ENCODE measurements at places on chromosomes 4 and X.

- DNase-seq: no peak
Measured at GRCh38 chr4:5660185-5660584, 48.2 kb downstream of the EVC2 start.

GRCh38 chr4:174213731-174214100 is 69.8 kb downstream of the FBXO8 start:
- no peak for DNase-seq

GRCh38 chrX:30612250-30612655 is 34.7 kb upstream of the TASL start:
- no peak for DNase-seq

- no peak for DNase-seq
Measured at GRCh38 chr4:47002580-47002979, 9.2 kb upstream of the GABRA4 start.

DNA sequence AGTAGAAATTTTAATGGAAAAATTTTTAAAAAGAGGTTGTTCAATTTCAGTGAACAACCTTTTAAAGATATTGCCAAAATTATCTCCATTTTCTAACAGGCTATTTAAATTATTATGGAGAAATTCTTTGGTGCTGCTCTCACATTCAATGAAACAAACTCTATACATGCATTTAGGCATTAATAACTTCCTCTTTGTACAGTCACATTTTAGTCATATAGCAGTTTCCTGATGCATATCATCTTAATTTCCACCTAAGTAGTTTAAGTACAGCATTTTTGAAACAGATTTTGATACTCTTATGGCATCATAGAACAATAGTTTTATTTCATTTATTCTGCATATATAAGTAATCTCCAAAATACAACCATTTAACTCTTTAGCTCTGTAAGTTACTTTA is 500.1 kb downstream of the STPG2 start:
- DNase-seq: no peak

DNA sequence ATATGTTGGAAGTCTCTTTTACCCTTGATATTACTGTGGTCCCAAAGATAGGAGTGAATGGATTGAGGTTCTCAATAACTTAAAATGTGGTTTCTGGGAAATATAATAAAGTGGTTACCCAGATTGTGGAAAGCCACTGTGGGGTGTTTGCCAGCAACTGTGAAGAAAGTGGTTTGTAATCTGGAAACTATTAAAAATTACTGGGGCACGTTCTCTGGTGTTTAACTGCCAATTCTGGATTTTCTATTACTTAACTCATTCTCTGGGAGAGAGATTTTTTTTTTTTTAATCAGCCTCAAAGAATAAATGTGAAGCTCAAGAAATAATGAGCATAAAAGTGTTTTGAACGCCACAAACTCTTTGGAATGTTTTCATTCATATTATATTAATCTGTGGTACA is 4.9 kb upstream of the CXCL6 start:
- no peak for DNase-seq

- no peak for DNase-seq
Measured at GRCh38 chrX:10387011-10387410, 230.2 kb downstream of the CLCN4 start.

- DNase-seq: no peak
Measured at GRCh38 chrX:131235768-131236545, 53.1 kb downstream of the IGSF1 start.

DNA sequence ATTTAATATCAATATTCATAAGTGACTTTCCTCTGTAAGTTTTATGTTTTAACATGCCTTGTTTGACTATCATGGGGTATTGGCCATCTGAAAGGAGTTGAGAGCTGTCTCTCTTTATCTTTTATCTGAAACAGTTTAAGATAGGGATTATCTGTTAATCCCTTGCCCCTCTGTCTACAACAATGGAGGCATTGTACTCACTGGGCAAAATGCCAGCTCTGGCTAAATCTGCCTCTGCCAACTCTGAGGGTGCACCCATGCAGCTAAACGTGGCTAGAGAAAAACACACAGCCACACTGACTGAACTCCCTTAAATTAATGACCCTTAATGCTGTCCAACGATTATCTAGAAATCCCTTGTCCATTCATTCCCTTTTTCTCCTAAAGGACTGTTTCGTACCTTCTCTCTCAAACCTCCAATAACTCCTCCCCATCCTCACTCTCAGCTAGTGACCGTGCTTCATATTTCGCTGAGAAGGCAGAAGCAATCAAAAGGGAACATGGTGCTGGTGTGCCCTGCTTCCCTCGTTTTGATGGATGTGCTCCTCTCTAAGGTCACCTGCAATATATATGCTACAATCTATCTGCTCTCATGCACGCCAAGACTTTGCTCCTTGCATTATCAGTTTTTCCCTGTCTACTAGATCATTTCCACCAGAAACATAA is 10.3 kb downstream of the PHKA2 start:
- DNase-seq: no peak

- no peak for DNase-seq
Measured at GRCh38 chrX:140022482-140022881, 57.2 kb upstream of the CXorf66 start.

DNA sequence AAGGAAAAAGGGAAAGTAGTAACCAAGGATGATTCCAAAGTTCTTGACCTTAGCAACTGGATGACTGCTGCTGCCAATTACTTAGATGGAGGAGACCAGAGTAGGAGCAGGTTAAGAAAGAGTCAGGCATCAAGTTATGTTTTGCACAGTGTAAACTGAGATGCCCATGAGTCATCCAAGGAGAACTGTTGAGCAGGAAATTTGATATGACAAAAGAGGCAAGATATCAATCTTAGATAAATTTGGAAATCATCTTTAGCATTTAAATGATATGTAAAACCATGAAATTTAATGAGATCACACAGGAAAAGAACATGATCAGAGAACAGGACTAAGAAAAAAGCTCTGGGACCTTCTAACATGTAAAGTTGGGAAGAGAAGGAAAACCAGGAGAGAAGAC is 361.3 kb downstream of the OPHN1 start:
- DNase-seq: no peak

GRCh38 chr4:153215921-153216320 is 11.7 kb downstream of the TRIM2 start:
- DNase-seq: no peak

DNA sequence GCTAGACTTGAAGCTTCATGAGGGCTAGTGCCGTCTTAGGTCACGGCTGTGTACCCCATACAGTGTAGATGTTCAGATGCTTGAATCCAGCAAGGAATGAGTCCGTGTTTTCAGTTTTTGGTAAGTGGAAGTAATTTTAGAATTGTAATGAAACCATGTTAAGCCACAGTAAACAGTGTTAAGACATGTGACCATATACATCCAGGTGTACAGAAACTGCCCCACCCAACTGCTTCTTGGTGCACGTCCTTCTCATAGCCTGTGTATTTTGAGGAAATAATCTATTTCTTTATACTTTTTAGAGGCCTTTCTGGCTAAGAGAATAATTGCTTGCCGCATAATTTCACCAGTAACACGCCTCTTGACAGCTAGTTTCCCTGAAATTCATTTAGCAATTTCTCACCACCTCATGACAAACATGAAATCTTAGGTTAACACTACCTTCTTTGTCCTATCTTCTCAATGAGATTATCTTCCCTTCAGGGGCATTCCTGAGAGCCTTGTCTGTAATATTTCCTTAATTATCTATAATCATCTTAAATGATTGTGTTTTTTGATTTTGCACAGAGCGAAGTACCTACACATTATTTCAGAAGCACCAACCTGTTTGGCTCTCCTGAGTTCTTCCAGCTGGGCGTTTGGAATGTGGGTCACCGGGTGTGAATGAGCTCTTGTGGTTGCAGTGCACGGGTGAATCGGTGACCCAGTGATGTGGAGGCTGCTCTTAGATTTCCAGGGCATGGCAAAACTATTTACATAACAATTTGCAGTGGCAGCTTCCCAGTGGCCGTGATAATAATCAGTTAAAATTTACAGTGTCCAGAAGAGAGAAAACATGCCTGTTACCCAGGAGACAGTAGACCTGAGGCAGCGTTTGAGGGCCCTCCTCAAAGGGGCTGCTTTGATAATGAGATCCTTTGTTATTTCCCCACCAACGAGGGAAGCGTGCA is 50.2 kb upstream of the TADA2B start:
- DNase-seq: no peak

DNA sequence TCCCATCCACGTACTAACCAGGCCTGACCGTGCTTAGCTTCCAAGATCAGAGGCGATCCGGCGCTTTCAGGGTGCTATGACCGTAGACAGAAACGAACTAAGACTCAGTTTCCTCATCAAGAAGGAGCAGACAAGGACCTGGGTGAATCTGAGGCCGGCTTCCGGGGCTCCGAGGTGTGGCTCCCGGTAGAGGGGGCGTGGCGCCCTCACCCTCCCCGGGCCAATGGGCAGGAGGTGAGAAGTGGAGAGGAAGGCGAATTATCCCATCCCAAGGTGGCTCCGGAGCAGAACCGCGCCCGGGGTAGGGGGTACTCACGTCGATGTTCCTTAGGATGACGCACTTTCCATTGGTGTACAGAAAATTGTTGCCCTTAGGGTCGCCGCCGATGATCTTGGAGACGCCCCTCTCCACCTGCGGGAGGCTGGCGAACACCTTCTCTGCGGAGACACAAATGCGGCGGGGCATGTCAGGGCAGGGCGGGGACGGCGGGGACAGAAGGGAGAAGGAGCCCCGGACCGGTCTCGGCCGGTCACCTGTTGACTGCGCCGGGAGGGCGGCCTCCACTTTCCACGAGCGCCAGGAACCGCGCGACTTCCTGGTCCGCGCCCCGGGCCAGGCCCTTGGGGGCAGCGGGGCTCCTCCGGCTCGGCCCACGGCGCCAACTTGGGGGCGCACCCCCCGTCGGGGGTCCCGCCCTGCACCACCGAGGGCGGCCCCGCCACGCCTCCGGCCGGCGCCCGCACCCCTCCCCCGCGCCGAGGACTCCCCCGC is 616 bp downstream of the WDR1 start:
- peak; percentile 75 for DNase-seq

- no peak for DNase-seq
Measured at GRCh38 chr4:152398060-152398459, 137.8 kb downstream of the FBXW7 start.

DNA sequence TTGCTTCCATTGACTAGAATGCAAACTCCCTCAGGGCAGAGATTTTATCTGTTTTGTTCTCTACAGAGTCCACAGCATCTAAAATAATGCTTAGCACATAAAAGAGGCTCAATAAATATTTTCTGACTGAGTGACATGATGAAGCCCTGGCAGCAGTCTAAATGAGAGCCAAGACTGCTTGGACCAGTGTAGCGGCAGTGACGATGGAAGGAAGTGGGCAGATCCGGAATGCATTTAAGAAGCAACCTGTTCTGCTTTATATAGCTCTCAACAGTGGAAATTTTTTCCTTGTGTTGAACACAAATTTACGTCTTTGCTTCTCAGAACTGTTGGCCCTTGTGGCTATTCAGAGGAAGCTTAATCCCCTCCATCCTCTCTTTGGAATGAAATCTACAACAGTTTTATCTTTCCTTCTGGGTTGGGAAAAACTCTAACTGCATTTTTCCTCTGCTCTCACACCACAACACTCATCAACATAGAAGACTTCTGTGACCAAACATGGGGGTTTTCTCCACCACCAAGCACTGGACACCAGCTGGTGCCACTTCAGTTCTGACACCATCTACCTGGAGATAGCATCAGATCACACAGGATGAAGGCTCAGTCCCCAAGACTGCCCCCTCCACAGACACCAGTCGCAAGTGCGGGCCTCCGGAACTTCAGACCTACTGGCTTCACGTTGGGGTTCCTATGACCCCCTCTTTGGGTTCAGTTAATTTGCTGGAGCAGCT is 7.0 kb upstream of the BEND4 start:
- no peak for DNase-seq

GRCh38 chr4:8770518-8771257 is 101.0 kb downstream of the HMX1 start:
- DNase-seq: no peak

DNA sequence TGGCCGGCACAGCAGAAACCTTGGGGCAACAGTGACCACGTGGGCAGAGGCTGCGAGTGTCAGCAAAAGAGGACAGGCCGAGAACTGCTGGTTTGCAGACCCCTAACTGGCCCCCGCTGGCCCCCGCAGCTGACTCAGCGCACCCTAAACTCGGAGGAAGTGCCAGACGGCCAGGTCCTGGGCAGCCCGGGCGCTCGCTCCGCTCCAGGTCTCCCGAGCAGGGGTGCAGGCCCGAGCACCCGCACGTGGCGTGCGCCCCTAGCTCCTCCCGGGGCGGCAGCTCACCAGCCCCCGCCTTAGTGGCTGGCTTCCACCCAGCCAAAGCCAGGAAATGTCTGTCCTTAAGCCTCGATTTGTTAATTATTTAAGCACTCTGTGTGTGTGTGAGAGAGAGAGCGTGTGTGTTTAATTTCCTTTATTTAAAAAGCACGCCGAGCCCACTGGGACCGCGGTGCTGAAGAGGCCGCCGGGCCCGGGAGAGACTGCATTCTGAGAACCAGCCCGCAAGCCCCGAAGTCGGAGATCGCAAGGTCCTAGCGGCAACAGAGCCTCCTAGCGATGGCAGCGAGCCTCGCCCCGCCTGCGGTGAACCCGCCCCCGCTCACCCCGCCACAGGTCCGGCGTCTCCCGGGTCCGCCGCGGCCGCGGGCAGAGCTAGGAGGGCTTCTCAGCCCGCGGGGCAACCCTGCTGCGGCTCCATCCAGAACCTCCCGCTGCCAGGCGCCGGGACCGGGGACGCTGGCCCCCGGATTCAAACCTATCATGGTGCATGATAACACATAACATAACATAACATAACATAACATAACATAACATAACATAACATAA is 45.9 kb upstream of the CDKN2AIP start:
- peak; percentile 70 for DNase-seq

DNA sequence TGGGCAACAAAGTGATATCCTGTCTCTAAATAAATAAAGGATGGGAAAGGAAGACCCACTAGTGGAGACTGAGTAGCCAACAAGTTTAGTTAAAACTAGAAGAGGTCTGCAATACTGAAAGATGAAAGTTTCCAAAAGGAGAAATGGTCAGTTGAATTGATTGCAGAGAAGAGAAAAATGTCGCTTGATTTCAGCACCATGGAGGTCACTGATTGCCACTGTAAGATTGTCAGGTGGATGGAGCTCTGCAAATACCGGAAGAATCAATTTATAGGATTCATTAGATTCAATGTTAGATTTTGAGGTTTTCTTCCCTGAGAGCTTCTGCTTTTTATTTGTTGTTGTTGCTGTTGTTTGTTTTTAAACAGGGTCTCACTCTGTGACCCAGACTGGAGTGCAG is 5.4 kb upstream of the FNIP2 start:
- DNase-seq: no peak

DNA sequence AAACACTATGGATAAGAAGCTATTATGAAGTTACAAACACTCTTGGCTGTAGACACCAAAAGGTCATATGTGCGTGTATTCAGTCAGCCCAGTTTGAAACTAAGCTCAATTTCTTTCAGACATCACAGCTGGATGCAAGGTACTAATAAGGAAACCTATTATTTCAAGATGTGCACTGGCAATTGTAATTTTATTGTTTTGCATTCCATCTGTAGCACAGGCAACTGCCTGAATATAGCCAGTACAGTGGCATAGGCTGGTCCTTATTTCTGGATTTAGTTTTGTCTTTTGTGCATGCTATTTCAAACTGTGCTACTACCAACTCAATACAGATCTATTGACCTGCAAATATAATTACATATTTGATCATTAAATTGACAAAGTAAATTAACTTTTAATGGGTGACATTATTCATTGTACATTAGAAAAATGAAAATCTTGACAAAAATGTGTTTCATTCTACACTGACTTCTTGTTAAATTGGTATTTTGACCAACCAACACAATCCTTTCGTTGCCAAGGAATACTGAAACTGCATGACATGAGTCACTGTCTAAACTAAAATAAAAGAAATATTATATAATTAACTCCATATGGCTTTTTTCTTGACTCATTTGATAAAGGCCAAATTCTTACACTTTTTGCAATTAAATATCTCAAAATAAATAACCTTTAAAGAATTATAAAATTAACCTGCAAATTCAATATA is 594.3 kb upstream of the ADGRL3 start:
- no peak for DNase-seq

GRCh38 chr4:84583876-84584380 is 1.0 kb downstream of the CDS1 start:
- DNase-seq: no peak

Data from activated naive CD4-positive, alpha-beta T cell treated with Interleukin-2 at 50 U/mL for 16 hours (primary cell).